ENCODE measurements at places on chromosomes 5 and 9. TPM values are rescaled to one million over a fixed set of nuclear protein-coding genes. Genes with fewer than 3 reads are reported as not detected.
A peak's percentile ranks its signal among the peaks of the same experiment; 100 is the strongest.

- H3K36me3 ChIP-seq = no peaks in the 10 kb centered on the region
- H3K27ac ChIP-seq = peak overlapping the region; percentile 20
- peak overlapping the region; percentile 86 for H3K4me3 ChIP-seq
- H3K4me1 ChIP-seq = peaks cover 16% of the 10 kb centered on the region
- no peaks in the 10 kb centered on the region for H3K27me3 ChIP-seq
Measured at GRCh38 chr5:37111426-37112382, 137.5 kb downstream of the CPLANE1 start.

DNA sequence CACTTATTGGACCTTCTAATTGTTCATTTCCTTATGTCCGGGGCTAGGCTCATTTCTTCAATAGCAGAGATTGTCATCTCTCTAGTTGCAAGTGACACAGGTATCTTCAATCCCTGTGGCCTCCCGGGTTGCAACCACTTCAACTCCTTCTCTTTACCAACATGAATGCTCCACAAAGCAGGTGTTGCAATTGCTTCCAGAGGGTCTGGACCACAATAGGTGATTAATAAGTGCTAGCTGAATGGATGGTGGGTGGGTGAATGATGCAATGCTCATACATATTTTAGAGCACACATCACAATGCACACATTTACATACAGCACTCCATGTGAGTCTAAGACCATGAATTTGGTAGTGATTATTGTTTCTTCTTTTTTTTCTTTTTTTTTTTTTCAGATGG lies 2.6 kb downstream of the CEMIP2 start:
- H3K27me3 ChIP-seq = no peaks in the 10 kb centered on the region
- DNase-seq = no peak
- peak overlapping the region; percentile 96 for H3K27ac ChIP-seq
- peaks cover 3% of the 10 kb centered on the region for H3K36me3 ChIP-seq
- peak overlapping the region; percentile 98 for H3K4me3 ChIP-seq

GRCh38 chr9:3951161-3951665 lies 348.7 kb downstream of the GLIS3 start:
- H3K27me3 ChIP-seq = no peaks in the 10 kb centered on the region
- DNase-seq = no peak
- H3K27ac ChIP-seq = no peak overlapping the region
- H3K36me3 ChIP-seq = no peaks in the 10 kb centered on the region

- no peak overlapping the region for H3K4me3 ChIP-seq
- no peak overlapping the region for H3K27ac ChIP-seq
- DNase-seq = no peak
- no peaks in the 10 kb centered on the region for H3K4me1 ChIP-seq
- no peaks in the 10 kb centered on the region for H3K27me3 ChIP-seq
Measured at GRCh38 chr5:90184764-90185163, 224.8 kb downstream of the CETN3 start.

- no peak for DNase-seq
- H3K27ac ChIP-seq = no peak overlapping the region
Measured at GRCh38 chr5:178372142-178372571, 139.6 kb upstream of the PHYKPL start.

- H3K4me3 ChIP-seq = no peak overlapping the region
- H3K27me3 ChIP-seq = no peaks in the 10 kb centered on the region
- H3K27ac ChIP-seq = no peak overlapping the region
- DNase-seq = no peak
- H3K36me3 ChIP-seq = no peaks in the 10 kb centered on the region
Measured at GRCh38 chr9:76526026-76526425, 67.0 kb downstream of the GCNT1 start.

DNA sequence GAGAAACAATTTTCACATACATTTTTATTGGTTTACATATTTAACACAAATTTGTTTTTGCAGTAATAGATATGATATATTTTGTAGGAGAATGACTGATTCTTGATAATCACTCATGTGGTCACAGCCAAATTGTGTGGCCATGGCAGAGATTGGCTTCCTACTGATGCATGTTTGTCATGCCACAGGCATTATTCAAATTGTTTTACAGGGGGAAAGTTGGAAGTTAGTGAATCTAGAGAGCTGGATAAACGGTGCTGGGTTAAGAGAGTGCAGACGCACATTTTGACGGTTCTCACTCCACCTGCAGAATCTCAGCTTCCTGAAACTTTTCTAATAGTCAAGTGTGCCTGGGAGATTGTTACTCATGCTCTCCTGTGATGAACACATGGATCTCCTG lies 91.1 kb upstream of the FBN2 start:
- no peaks in the 10 kb centered on the region for H3K4me1 ChIP-seq
- H3K36me3 ChIP-seq = no peaks in the 10 kb centered on the region
- no peak overlapping the region for H3K4me3 ChIP-seq
- no peak for DNase-seq
- no peaks in the 10 kb centered on the region for H3K27me3 ChIP-seq

GRCh38 chr5:15463231-15463980 lies 36.6 kb upstream of the FBXL7 start:
- no peak overlapping the region for H3K4me3 ChIP-seq
- H3K27me3 ChIP-seq = no peaks in the 10 kb centered on the region
- H3K36me3 ChIP-seq = no peaks in the 10 kb centered on the region
- no peaks in the 10 kb centered on the region for H3K4me1 ChIP-seq

Gene EQTN
- not detected for total RNA-seq

Gene SHROOM1
- 0.12 TPM for total RNA-seq

Gene SPINK7
- not detected for total RNA-seq

Gene NEUROG1
- total RNA-seq = not detected

Gene SV2C
- 0.12 TPM for total RNA-seq

Gene ENTREP1
- not detected for total RNA-seq

Gene RGS7BP
- not detected for total RNA-seq

Gene ARRDC1
- 73.4 TPM for total RNA-seq

All from CD4-positive, CD25-positive, alpha-beta regulatory T cell (primary cell).